ENCODE measurements at places on chromosomes 2 and 18. TPM values are rescaled to one million over a fixed set of nuclear protein-coding genes. Genes with fewer than 3 reads are reported as not detected.

Gene LIMS3
- 4.6 TPM for total RNA-seq

Gene OSBPL1A
- total RNA-seq: 86.7 TPM

Gene DSG1
- total RNA-seq: 4.7 TPM

Gene ADAM23
- 7.6 TPM for total RNA-seq

Gene NT5DC4
- total RNA-seq: not detected

Gene PROM2
- total RNA-seq: 0.11 TPM

Gene NRP2
- 10.9 TPM for total RNA-seq

Gene COBLL1
- total RNA-seq: 21.1 TPM

Gene DYNAP
- not detected for total RNA-seq

Gene CHRNG
- not detected for total RNA-seq

Gene UGT1A3
- total RNA-seq: not detected

Gene SPATA3
- total RNA-seq: not detected

Gene FSIP2
- total RNA-seq: 0.28 TPM

Gene LRRC30
- total RNA-seq: not detected

Gene PRKRA
- total RNA-seq: 41.4 TPM

Gene DSG2
- total RNA-seq: 64.4 TPM

Gene FSHR
- total RNA-seq: 0.28 TPM

Gene DAW1
- 0.43 TPM for total RNA-seq

Gene TSPYL6
- total RNA-seq: not detected
